Nephron progenitor cell (in vitro differentiated cells): ENCODE measurements at places on chromosomes 1 and 21.
A peak's percentile ranks its signal among the peaks of the same experiment; 100 is the strongest.

DNA sequence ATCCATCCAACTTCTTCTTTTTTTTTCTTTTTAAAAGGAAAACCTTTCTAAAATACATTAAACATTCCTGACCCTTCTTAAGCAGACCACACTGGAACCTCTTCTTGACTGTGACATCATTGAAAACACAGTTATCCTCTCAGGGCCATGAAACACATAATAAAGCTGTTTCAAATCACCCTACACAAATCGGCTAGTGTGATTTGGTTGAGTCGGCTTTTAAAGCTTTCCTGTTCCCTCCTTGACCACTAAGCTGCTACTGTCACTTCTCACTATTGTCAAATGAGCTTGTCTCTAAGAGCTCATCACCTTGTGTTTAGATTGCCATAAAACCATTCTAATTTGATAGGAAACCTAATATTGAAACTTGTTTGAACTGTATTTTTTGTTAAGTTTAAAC lies 5.9 kb downstream of the USP24 start:
- DNase-seq, result no peak

- no peak for DNase-seq
Observed at GRCh38 chr1:87004857-87005256, 90.4 kb downstream of the HS2ST1 start.

DNA sequence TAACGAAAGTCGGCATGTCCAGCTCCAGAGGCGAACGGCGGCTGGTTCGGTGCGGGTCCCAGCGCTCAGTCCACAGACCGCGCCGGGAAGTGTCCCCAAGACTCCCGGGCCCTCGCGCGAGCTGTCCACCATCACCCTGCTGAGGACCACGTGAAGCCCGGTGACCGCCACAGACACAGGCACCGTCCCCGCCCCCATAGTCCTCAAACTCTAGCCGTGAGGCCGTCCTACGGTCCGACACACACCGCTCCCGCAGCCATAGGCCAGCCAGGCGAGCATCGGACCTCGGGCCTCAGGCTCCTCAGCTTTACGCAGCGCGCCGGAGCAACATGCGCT lies 535 bp downstream of the SETD4 start:
- DNase-seq, result peak; percentile 72

DNA sequence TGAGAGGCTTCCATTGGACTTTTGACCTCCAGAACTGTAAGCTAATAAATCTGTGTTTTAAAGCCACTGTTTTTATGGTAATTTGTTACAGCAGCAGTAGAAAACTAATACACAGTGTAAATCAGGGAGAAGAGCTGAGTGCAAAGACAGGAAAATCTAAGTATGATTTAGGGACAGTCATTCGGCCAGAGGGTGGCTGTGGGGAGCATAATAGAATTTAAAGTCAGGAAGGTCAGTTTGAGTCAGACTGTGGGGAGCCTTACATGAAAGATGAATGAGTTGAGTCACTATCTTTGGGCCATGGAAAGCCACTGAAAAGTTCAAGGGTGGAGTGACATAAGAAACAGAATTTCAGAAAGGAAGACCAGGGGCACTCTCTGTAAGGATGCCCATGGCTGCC lies 52.4 kb upstream of the SSX2IP start:
- no peak for DNase-seq

GRCh38 chr1:93448983-93449804 lies 1.3 kb downstream of the FNBP1L start:
- DNase-seq, result peak; percentile 37

DNA sequence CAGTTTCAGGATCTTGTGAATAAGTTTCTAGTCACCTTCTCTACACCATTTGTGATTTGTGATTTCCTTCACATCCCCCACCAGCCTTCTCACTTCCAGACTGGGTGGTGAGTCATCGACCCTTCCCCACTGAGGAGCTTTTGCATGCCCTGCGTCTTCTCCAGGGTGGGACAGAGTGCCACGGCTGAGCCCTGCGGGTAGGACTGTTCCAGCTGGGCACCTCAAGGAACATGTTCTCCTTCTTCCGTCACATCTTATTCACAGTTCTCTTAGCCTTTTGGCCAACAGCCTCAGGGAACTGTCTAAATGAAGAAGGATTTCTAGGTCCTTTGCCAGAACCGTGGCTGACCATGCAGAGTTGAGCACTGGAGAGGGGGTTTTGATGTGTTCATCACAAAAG lies 116.5 kb downstream of the TMEM53 start:
- no peak for DNase-seq
